Right hindlimb (tissue), 1 donor: ENCODE measurements at places on chromosomes 4 and X.

DNA sequence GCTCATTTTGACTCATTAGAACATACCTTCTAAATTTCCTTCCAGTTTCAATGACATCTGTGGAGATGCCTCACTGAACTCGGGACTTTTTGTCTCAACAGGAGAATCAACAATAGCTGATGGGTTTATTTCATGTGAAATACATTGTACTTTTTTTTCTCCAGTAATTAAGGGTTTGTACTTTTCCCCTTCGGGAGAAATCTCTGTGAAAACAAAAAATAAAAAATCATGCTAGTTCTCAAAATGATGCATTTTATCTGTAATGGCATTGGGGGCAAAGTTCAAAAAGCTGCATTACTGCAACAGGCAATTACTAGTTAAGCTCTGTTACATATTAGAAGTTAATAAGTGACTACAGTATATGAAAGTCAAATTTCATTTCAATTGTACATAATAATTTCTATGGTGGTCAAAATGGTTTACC is 167.3 kb upstream of the SH3RF1 start:
- DNase-seq: no peak

DNA sequence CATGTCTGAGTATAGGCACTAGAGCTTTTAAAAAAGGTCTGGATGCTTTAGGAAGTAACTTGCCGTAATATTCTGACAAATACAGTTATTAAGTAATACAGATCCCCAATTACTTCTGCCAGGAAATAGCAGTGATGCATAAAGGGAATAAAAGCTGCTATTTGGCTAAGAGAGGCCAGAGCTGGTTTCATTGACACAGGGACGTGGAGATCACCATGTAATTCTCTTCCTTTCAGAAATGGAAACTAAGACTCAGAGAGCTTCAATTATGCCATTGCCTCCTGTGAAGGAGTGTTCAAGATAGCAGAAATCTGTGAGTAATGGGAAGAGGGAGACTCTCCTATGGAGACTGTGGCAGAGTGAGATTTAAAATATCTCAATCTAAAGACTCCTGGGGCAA is 238.1 kb downstream of the SLITRK2 start:
- DNase-seq: no peak

DNA sequence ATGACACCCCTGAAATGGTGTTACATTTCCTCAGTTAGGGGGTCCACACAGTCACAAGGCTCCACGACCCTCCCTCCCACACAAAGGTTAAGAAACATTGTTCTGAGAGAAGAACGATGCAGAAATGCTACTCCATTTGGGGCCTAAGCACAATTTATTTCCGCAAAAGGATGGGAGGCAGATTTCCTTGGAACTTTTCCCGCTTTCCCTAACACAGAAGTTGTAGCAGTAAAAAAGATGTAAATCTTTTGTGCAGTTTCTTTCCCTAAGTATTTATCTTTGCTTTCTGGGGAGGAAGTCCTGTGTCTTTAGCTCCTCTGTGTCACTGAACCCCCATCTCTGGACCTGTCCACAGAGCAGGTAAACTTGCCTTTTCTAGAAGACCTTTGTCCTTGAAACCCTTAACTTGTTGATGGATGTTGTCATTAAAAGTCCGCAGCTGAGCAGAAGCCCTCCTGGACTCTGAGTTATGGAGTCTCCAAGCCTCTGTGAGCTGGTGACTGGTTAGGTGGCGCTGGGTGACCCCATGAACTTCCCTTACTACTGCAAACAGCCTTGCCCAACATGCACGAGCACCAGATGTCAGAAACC is 67.2 kb upstream of the SHISA3 start:
- DNase-seq: no peak

DNA sequence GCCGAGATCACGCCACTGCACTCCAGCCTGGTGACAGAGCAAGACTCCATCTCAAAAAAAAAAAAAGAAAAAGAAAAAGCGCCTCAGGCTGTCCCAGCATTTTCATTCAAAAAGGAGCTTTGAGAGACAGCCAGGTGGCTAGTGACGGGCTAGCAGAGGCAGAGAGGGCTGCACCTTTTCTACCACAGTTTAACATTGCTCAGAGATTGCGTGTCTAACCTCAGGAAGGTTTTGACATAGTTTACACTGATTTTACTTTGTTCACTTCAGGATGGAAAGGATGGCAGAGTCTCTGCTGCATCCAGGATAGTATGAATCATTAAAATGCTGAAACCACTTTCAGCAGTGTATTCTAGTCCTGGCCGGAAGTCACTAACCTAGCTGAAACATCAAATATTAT is 28.1 kb downstream of the ZFP42 start:
- DNase-seq: no peak

- no peak for DNase-seq
Observed at GRCh38 chr4:169440446-169440845, 169.7 kb upstream of the SH3RF1 start.

- DNase-seq: no peak
Observed at GRCh38 chr4:154622598-154622997, 10.1 kb upstream of the FGG start.

DNA sequence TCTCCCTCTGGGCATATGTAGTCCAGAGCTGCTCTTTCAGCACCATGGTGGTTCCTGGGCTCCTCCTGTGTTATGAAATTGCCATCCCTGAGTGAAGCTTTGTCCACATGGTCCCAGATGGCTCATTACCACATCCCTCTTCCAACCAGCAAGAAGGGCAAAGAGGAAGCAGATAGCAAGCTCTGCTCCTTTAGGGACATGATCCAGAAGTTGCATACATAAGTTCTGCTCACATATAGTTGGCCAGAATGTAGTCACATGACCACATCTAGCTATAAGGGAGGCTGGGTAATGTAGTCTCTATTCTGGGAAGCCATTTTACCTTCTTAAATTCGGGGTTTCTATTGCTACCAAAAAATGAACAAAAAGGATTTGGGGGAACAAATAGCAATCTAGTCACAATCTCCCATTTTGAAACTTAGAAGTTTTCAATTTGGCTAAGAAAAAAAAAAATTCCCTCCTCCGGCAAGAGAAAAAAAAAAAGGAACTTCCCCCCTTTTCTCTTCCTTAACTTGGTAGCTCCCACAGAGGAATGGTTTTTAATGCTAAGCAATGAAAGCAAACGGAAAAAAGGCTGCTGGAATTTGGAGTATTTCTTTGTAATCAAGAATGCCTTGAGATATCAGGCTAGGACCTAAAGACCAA is 88.2 kb upstream of the USP9X start:
- peak; percentile 27 for DNase-seq

- no peak for DNase-seq
Observed at GRCh38 chr4:163755013-163755412, 260.5 kb downstream of the TMA16 start.

DNA sequence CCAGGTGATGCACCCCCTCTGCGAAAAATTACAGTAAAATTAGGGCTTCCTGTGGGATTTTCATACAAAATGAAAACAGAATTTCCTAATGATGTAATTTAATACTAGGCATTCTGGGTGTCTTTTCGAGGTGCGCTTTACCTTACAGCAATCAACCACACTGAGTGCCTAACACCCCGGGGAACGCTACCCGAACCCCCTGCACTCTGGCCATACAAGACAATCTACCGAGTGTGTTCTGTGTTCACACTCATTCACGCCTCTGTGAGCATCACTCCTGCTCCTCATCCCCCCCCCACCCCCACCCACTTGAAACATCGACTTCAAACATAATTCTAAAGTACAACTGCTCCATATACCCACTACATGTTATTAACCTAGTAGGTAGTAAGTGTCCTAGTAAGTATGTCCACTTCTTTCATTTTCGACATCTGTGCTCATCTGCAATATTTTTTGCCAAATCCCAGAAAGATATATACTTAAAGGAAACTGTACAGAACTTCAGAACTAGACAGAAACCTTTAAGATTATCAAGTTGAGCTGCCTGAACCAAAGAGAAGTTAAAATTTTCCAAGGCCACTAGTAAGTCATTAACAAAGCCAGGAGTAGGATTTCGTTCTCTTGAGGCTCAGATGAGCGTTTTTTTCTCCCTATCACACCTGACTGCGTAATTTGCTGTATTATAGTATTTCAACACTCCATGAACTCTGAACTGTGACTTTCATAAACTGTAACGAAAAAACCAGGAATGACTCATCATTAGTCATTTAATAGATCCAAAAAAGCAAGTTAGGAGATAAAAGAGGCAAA is 80.0 kb downstream of the FAT1 start:
- no peak for DNase-seq

DNA sequence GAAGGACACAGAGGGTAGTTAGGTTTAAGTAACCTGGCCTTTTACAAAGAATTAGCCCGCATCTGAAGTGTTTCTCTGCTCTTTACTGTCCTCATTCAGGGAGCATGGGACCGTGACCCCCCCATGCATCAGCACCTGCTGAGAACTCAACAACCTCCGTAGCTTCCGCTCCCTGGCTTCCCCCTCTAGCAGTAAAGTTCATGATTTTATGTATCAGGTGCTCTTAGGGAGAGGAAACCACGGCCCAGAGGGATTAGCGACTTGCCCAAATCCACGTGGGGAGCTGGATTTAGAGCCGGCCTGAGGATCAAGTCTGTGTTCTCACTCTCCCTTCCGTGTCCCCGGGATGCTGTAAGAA is 284.6 kb upstream of the GATB start:
- DNase-seq: no peak

- no peak for DNase-seq
Observed at GRCh38 chr4:154559141-154559493, 3.7 kb upstream of the FGB start.

- no peak for DNase-seq
Observed at GRCh38 chr4:80434238-80434637, 98.7 kb downstream of the CFAP299 start.

GRCh38 chr4:185192059-185192458 is 11.7 kb downstream of the CFAP97 start:
- DNase-seq: no peak

DNA sequence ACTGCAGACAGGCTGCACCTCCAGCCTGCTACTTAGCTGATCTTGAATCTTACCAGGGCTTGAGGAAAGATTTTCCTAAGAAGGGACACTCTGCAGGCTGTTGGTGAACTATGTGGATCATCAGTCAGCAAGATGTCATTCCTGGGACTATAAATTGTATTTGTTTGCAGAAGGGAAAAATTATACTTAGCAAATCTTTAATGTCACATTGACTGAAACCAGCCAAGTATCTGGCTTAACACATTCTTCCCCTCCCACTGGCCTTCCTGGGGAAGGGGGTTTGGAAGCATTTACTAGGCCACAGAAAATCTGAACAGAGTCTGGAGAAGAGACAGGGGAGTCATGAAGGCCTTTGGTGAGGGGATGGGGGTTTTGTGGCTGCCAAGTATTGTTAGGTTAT is 156.7 kb upstream of the EOLA2 start:
- DNase-seq: no peak

DNA sequence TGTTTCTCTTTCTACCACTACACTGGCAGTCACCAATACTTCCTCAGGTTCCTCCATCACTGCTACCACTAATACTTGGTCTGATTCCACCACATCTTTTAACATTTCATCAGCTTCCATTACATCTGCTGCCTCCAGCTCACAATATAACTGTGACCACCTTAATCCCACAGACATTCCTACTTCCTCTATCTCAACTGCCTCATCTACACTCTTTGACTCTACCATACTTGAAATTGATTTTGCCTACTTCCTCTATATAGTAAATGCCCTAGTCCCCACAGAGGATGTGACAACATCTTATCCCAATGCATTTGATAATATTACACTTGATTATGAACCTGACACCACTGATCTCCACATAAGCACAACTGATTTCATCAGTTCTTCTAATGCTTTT is 29.0 kb downstream of the OPRPN start:
- no peak for DNase-seq

GRCh38 chr4:147388018-147388417 is 92.9 kb upstream of the EDNRA start:
- DNase-seq: no peak

DNA sequence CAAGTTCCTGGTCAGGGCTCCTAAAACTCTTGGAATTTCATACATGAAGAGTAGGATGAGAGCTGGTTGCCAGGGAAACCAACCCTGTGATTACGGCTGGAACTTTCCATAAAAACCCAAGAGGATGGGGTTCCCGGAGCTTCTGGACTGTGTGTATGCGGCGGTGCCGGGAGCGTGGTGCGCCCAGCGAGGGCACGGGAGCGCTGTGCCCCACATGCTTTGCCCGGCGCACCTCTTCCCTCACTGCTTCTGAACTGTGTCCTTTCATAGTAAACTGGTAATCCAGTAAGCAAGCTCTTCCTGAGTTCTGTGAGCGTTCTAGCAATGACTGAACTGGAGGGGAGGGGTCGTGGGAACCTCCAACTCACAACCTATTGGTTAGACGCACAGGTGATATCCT is 152.6 kb downstream of the AFAP1 start:
- no peak for DNase-seq

- DNase-seq: no peak
Observed at GRCh38 chr4:179976777-179977176, 2266.4 kb upstream of the TENM3 start.

- no peak for DNase-seq
Observed at GRCh38 chrX:132406106-132406505, 82.7 kb downstream of the MBNL3 start.

DNA sequence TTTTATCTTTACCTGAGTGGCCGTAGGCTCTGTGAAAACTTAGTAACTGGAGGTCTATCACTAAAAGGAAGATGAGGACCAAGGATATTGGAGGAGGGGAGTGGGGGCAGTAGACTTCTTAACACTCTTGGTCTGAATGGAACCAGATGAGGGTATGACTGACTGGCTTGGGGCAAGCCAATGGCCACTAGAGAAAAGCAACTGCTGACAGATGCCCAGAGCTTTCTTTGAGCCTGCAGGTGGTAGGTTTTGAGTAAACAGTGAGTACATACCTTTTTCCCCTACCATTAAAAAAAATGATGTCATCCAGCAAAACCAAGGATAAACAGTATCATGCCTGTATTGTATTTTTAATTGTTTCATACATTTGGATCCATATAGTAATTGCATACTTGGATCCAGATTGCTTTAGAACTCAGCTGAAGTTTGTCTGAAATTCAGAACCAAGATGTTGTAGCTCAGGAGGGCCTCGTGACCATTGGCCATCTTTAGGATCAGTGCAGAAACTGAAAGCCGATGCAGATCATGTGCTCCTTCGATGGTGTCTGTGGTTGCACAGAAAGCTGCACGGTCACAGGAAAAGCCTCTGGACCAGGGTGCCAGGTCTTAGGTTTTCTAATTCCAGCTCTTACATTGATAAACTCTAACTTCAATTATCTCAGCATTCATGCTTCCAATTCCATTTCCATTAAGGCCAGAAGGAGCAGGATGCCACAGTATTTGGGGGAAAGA is 131.0 kb downstream of the PDGFRA start:
- no peak for DNase-seq

- DNase-seq: no peak
Observed at GRCh38 chr4:113674733-113675132, 86.8 kb downstream of the CAMK2D start.

GRCh38 chrX:140572724-140573123 is 67.9 kb upstream of the SOX3 start:
- DNase-seq: peak; percentile 18

GRCh38 chr4:69860052-69860451 is at the start of gene SULT1E1:
SULT1E1 (minus strand) TSS chr4:69860145; CDS start chr4:69857644, 2,501 bp downstream.
- no peak for DNase-seq

DNA sequence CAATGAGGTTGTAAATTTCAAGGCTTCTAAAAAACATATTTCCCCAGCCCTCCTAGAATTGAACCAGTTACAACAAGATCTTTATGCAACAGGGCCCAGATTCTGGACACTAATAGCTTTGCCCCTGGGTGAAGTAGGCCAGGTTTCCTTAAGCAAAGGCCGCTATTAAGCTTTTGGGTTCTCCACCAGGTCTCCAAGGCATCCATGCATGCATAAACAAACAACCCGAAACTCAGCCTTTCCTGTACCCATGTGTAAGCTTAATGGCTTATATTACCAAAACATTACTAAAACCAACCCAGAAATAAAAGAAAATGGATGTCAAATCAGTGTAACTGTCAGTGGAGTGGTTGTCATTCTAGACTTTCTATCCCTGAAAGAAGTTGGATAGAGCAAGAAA is 137.1 kb downstream of the ARHGAP6 start:
- DNase-seq: no peak
